ENCODE measurements at places on chromosomes 7 and 10. TPM values are rescaled to one million over a fixed set of nuclear protein-coding genes. Genes with fewer than 3 reads are reported as not detected.

- H3K27me3 ChIP-seq = peaks cover 3% of the 10 kb centered on the region
- peak overlapping the region; percentile 36 for H3K4me3 ChIP-seq
- no peaks in the 10 kb centered on the region for H3K36me3 ChIP-seq
- DNase-seq = peak; percentile 46
- peak overlapping the region; percentile 62 for H3K27ac ChIP-seq
- H3K4me1 ChIP-seq = peaks cover 37% of the 10 kb centered on the region
Measured at GRCh38 chr10:28327491-28327880, 24.6 kb upstream of the MPP7 start.

- H3K4me3 ChIP-seq = no peak overlapping the region
- peaks cover under 1% of the 10 kb centered on the region for H3K27me3 ChIP-seq
- peaks cover 42% of the 10 kb centered on the region for H3K4me1 ChIP-seq
- H3K27ac ChIP-seq = no peak overlapping the region
- H3K36me3 ChIP-seq = no peaks in the 10 kb centered on the region
Measured at GRCh38 chr7:7959979-7960670, 8.5 kb upstream of the GLCCI1 start.

GRCh38 chr7:30814700-30815387, 43.6 kb downstream of the MINDY4 start:
- no peak overlapping the region for H3K4me3 ChIP-seq
- no peak for DNase-seq
- H3K27ac ChIP-seq = no peak overlapping the region
- peaks cover 6% of the 10 kb centered on the region for H3K27me3 ChIP-seq
- no peaks in the 10 kb centered on the region for H3K36me3 ChIP-seq
- H3K4me1 ChIP-seq = peaks cover 21% of the 10 kb centered on the region

- H3K4me1 ChIP-seq = peaks cover 15% of the 10 kb centered on the region
- no peaks in the 10 kb centered on the region for H3K27me3 ChIP-seq
- H3K36me3 ChIP-seq = no peaks in the 10 kb centered on the region
- no peak overlapping the region for H3K4me3 ChIP-seq
- H3K27ac ChIP-seq = no peak overlapping the region
Measured at GRCh38 chr10:51141010-51141409, 66.7 kb downstream of the PRKG1 start.

DNA sequence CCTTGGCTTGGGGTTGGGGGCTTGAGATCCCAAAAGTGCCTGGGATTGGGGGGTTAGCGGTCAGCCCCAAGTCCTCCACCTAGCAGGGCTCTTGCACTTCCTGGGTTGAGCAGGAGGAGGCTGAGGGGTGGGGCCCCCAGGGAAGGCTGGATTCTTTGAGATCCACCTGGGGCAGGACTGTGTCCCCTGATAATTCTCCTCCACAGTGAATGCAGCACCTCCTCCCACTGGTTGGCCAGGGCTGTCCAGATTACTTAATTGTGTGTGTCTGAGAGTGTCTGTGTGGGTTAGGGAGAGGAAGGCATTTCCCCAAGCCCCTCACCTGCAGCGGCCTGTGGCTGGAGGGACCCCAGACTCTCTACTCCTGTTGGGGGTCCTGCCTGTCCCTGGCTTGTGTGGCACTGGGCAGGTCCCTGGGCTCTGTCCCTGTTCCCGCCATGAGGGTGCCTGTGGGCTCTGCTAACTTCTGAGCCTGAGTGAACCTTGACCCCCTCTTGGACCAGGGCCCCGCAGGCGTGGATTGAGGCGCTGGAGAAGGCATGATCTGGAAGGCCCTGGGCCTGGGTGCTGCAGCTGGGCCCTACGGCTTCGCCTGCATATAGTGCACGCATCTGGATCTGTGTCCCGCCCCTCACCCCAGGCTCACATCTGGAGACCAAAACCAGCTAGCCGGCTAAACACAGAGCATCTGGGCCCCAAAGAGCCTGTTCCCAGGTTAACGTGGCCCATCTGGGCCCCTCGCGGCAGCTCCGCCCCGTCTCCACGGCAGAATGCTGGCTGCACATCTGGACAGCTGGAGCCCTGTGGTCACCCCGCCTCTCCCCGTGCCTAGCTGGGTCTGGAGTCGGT, 10.4 kb downstream of the TMEM270 start:
- no peaks in the 10 kb centered on the region for H3K36me3 ChIP-seq
- no peak overlapping the region for H3K27ac ChIP-seq
- no peak for DNase-seq
- H3K27me3 ChIP-seq = no peaks in the 10 kb centered on the region

- no peaks in the 10 kb centered on the region for H3K4me1 ChIP-seq
- no peak for DNase-seq
- H3K27ac ChIP-seq = no peak overlapping the region
- no peak overlapping the region for H3K4me3 ChIP-seq
- H3K27me3 ChIP-seq = no peaks in the 10 kb centered on the region
- H3K36me3 ChIP-seq = no peaks in the 10 kb centered on the region
Measured at GRCh38 chr7:26694141-26694540, 170.2 kb downstream of the SKAP2 start.

NOBOX gene
- total RNA-seq = not detected

TFPI2 gene
- total RNA-seq = 40.5 TPM

DDIT4 gene
- total RNA-seq = 35.5 TPM

NFE2L3 gene
- 8.2 TPM for total RNA-seq
